ENCODE measurements at places on chromosomes 6 and 20.

GRCh38 chr20:47314647-47315338 is 41.7 kb downstream of the ZMYND8 start:
- DNase-seq, result no peak

- DNase-seq, result no peak
These were observed 414.3 kb downstream of the SAMD5 start for GRCh38 chr6:147922799-147923198.

GRCh38 chr6:154878871-154879491 is 116.1 kb upstream of the TIAM2 start:
- DNase-seq, result no peak

GRCh38 chr6:154995254-154996015 is at the start of gene TIAM2:
Gene TIAM2 (plus strand): TSS chr6:154995315. CDS start chr6:155129224, 133,909 bp downstream.
- peak; percentile 52 for DNase-seq

DNA sequence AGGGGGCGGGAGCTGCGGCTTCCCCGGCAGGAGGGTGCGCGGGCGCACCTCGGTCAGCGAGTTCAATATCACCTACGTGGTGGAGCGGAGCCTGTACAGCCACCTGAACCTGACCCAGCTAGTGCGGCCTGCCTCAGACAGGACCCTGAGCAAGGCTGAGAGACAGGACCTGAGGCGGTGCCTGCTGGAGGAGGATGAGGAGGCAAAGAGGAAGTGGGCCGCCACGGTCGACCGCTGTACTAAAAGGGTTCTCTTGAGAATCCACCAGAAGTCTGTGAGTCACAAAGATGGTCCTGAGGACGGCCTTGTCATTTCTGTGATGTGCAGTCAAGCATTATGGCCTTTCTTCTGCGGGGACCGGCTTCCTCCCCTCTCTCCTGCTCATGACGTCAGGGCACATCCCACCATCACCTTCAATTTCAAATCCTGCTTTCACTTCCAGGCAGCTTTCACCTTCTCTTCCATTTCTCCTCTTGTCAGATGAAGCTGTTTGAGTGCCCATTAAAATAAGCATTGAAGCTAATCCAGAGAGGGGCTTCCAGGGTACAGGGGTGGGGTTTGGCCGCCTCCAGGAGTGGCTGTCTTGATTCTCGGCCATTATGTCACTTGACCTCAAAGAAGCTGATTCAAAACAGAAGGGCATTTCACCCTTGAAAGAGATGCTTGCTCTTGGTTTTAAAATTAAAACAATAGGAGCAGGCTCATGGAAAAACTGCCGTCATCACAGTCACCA is 177.6 kb downstream of the SASH1 start:
- no peak for DNase-seq

- peak; percentile 72 for DNase-seq
These were observed 12.3 kb downstream of the HMGN4 start for GRCh38 chr6:26550250-26550993.

GRCh38 chr6:11711003-11711983 is 67.3 kb downstream of the ADTRP start:
- no peak for DNase-seq

DNA sequence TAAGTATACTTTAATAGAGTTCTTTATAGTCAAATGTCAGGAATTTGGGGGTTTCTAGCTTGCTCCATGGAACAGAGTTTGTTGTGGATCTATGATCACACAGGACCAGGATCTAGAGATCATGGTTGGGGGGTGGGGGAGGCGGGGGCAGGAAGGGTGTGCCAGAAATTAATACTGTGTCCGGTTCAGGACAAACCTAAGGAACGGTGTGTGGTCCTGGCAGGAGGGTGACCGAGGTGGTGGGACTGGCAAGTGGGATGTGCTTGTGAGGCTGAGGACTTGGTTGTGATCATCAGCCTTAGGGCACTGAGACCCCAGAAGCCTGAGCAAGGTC is 27.9 kb downstream of the GSTA3 start:
- DNase-seq, result no peak

- no peak for DNase-seq
These were observed 122.5 kb upstream of the BTBD3 start for GRCh38 chr20:11795071-11795615.

GRCh38 chr6:143288923-143289322 is 161.6 kb downstream of the ADAT2 start:
- no peak for DNase-seq

GRCh38 chr6:148423601-148424270 is 81.1 kb downstream of the SASH1 start:
- DNase-seq, result no peak

- DNase-seq, result no peak
These were observed 555.5 kb downstream of the UTRN start for GRCh38 chr6:144840619-144841018.

DNA sequence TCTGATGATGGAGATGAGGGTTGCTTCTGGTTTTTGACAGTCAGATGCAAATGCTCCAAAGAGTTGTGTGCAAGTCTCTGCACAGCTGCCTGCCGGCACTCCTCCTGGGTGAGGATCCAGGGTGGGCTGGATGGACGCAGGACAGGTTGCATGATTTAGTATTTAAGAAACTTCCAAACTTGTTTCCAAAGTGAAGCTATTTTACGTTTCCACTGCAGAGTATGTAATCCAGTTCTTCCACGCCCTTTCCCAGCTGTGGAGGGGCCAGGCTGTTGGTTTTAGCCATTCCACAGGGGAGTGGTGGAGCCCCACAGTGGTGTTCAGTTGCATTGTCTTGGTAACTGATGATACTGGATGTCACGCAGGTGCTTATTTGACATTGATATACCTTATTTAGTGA is 157.3 kb downstream of the THBS2 start:
- no peak for DNase-seq

GRCh38 chr6:54988576-54988975 is 142.0 kb downstream of the FAM83B start:
- DNase-seq, result peak; percentile 12

DNA sequence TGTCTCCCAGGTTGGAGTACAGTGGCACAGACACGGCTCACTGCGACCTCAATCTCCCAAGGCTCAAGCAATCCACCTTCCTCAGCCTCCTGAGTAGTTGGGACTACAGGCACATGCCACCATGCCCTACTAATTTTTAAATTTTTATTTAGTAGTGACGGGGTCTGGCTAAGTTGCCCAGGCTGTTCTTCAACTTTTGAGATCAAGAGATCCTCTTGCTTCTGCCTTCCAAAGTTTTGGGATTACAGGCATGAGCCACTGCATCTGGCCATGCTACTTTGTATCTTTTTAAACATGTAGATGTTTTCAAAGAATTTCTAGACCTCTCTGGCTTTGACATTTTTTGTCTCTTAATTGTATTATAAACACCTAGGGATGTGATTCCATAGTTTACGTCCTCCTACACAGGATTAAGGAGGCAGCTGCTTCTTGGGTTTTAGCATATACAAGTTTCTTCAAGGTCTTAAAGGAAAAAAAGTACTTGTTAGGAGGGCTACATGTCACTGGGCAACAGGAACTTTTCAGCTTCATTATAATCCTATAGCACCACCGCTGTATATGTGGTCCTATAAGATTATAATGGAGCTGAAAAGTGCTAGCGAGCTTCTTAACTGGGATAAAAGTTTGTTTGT is 1.3 kb downstream of the ADAT2 start:
- DNase-seq, result no peak

DNA sequence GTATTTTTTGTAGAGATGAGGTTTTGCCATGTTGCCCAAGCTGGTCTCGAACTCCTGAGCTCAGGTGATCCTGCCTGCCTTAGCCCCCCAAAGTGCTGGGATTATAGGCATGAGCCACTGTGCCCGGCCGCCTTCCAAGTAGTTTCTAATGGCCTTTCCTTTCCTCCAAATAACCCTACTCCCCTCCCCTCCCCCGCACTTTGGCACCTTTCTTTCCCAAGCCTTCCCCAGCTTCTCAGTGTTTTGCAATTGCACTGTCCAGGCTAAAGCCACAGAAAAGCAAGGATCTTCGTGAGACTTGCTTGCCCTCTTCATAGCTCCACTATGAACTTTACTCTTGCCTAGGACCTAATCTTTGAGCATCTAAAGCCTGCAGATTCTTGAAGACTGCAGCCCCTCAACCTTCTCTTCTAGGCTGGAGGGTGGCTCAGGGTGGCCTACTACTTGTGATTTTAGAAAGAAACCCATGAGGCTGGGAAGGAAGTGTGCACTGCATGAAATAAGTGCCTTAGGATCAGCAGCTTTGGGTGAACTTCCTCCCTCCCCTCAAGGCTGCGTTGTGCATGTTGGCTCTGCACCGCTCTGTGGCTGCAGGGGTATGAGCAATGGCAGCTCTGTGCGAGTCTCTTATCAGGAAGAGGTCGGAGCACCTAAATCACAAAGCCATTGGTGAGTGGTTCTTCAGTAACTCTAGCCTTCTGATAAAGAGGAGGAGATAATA is 152.4 kb upstream of the SNX9 start:
- no peak for DNase-seq

DNA sequence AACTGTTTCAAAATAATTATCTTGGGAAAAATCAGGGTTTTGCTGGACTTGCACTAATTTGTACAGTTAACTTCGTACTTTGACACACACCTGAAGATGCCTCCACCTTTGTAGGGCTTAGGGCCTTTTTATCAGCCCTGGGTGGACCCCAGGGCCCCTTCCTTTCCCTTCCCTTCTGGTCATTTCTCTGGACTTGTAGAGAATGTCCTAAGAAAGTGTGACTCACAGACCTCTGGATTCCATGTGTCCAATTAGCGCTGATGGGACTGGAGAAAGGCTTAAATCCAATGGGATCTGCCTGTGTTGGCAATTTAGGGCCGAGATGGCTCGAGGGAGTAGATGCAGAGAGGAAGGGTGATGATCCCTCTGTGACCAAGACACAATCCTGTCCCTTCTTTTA is 9.3 kb downstream of the TRIM15 start:
- no peak for DNase-seq

- no peak for DNase-seq
These were observed 11.0 kb downstream of the VSX1 start for GRCh38 chr20:25070821-25071473.

DNA sequence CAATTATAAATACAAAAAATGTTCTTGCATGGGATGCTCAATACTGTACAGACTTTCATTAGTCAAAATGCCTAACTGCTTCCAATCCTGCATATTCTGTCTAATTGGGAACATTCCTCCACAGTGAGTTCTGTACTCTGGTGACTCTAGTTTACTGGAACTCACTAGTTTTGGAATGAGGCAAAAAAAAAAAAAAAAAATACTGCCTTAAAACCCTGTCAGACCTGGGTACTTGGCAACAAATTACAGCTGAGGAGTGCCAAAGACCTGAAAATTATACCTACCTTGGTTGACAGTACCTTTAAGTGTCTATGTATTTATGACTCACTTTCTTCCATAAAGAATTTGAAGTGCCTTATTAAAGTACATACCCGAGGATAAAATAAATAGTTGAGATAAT is 276.7 kb downstream of the FARS2 start:
- DNase-seq, result peak; percentile 13

DNA sequence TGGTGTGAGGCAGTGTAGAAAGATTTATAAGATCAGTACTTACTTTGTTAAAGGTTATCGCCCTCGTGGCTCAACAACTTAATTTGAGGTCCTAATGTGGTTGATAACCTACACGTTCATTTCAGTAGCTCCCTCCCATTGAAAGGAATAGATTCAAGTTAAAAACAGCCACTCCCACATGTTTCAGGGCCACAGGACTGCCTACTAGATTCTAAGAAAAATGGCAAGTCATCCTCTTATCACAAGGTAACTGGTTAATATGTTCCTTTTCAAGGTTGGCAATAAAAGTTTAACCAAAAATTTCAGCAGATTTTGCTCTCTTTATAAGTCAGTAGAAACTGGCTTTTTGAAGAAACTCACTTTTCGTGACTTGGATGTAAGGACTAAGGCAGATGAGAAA is 17.1 kb downstream of the GSTA2 start:
- DNase-seq, result no peak

GRCh38 chr6:16238057-16238962 is at the start of gene GMPR:
Gene GMPR (plus strand): TSS chr6:16238587. CDS start chr6:16238694, 107 bp downstream.
- peak; percentile 78 for DNase-seq

DNA sequence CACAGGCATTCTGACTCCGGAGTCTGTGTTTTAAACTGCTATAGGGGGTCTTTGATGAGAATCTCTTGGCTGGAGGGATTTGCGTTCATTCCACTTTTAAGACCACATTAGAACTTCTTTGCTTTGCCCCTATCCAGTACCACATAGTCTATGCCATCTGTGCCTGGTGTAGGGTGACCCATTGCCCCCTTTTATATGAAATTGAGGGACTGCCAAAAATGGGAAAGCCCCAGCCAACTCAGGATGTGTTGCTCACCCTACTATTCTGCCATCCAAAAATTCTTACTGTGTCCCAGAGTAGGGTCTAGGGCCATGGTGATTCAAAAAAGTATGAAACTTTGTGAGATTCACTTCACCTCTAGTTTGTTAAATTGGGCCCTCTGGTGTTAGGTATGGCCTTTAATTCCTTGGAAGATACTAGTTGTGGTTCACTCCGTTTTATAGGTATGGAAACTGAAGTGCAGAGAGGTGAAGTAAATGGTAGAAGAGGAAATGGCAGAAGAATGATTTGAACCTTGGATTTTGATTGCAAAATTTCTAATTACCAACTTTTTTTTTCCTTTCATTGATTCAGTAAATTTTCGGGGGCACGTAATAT is 1.4 kb downstream of the PFDN4 start:
- DNase-seq, result no peak

DNA sequence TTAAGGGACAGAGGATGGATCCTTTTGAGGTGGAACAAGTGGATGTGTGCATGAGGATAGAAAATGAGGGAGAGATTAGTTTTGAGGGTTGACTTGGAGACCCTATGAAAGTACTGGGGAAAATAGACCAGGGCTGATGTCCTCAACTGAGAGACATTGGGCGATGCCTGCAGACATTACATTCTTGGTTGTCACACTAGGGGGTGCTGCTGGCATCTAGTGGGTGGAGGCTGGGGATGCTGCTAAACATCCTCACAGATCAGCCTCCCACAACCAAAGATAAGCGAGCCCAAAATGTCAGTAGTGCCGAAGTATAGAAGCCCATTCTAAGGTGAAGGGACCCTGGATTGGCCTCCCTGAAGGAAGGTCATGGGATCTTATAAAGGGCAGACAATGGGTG is 63.3 kb downstream of the MOCS1 start:
- DNase-seq, result no peak

GRCh38 chr6:2178125-2178524 is 67.3 kb downstream of the GMDS start:
- no peak for DNase-seq

DNA sequence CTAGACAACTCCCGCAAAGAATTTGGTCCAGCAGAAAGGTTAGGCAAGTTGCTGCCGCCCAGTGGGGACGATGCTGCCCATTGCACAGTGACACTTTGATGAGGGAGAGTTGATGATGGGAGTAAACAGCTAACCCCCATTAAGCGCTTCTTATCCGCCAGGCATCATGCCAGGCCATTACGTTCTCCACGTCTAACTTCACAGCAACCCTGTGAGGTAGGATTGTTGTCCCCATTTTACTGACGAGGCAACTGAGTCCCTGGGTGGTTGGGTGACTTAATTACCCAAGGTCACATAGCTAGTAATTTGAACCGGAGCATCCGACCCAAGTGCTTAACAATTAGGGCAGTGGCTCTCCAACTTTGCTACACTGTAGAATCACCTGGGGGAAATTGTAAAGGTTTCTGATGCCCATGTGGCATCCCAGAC is 738 bp downstream of the RALGAPB start:
- no peak for DNase-seq

GRCh38 chr6:153340568-153340967 is 209.5 kb upstream of the RGS17 start:
- no peak for DNase-seq

- DNase-seq, result no peak
These were observed 4.3 kb upstream of the DCBLD1 start for GRCh38 chr6:117477988-117478852.

GRCh38 chr6:105019285-105019684 is 62.4 kb downstream of the LIN28B start:
- no peak for DNase-seq

GRCh38 chr20:5779071-5779900 is 29.1 kb downstream of the SHLD1 start:
- peak; percentile 49 for DNase-seq

Measured in EL (cell line).